ENCODE measurements at places on chromosomes 5 and 9.

- DNase-seq: no peak
Measured at GRCh38 chr5:42854795-42855194, 43.1 kb upstream of the SELENOP start.

- no peak for DNase-seq
Measured at GRCh38 chr5:28691526-28691925, 1653.1 kb upstream of the CDH9 start.

DNA sequence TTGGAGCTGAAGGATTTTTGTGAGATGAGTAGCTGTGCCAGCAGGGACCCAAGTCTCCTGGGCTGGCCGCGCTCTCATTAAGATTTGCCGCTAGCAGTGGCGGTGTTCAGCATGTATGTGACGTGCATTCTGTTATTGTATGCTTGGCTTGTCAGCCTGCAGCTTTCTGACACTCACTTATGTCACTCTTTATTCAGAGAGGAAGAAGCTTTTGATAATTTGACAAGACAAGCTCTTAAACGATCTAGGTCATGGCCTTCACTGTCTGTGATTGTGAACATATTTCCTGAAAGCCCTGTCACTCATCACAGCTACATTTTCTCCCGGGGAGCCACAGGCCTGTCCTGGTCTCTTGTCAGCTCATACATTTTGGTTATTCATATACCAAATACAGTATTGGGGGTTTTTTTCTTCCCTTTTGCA lies 98.2 kb upstream of the GRHPR start:
- no peak for DNase-seq

GRCh38 chr5:95784514-95785302 lies 37.8 kb downstream of the GLRX start:
- no peak for DNase-seq

GRCh38 chr9:85289142-85289541 lies 452.6 kb downstream of the AGTPBP1 start:
- no peak for DNase-seq

DNA sequence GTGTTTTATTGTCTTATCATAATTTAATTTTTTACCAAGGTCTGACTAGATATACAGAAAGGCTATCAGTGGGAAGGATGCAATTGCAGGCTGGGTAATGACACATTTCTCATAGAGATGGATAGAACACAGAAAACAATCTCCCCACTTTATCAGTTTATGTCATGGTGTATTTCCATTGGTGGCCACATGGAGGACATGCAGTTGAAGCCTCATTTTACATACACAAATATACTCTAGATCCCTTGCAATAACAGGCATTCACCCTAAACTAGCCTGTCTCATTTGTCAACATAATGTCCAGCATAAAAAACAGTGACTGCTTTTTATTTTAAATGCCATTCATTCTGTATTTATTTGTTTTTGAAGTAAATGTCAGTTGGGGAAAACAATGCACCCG lies 526.3 kb downstream of the GABRG2 start:
- DNase-seq: no peak

DNA sequence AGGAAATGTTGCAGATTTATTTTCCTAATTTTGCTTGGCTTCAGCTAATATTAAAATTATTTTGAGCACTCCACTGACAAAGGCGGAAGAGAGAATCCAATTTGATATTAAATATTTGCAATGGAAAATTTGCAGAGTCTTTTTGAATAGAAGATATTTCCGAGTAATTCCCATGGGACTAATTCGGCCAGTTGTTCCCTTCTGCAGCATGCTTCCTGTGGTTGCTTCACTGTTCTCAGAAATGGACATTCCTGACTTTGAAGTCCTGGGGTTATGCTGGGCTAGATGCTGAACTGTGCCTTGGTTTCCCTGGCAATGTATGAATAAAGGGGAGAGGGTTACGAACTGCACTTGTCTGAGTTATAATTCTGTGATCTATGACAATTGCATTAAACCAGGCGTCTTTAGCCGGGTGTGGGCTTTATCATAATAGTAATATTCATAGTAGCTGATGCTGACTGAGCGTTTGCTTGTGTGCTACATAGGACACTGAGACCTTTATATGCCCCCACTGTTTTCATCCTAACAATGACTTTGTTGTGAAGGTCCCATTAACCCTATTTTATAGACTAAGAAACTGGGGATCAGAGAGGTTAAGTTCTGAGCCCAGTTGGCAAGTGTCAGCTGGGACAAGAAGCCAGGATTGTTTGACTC lies 114.5 kb upstream of the SPRY4 start:
- DNase-seq: no peak

DNA sequence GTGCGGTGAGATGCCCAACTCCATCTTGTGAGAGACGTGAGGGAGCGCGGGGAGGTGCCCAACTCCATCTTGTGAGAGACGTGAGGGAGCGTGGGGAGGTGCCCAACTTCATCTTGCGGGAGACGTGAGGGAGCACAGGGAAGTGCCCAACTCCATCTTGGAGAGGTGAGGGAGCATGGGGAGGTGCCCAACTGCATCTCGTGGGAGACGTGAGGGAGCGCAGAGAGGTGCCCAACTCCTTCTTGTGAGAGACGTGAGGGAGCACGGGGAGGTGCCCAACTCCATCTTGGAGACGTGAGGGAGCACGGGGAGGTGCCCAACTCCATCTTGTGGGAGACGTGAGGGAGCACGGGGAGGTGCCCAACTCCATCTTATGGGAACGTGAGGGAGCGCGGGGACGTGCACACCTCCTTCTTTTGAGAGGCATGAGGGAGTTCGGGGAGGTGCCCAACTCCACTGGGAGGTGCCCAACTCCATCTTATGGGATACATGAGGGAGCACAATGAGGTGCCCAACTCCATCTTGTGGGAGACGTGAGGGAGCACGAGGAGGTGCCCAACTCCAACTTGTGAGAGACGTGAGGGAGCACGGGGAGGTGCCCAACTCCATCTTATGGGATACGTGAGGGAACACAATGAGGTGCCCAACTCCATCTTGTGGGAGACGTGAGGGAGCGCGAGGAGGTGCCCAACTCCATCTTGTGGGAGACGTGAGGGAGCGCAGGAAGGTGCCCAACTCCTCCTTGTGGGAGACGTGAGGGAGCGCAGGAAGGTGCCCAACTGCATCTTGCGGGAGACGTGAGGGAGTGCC lies 235.4 kb downstream of the CACNA1B start:
- peak; percentile 35 for DNase-seq

DNA sequence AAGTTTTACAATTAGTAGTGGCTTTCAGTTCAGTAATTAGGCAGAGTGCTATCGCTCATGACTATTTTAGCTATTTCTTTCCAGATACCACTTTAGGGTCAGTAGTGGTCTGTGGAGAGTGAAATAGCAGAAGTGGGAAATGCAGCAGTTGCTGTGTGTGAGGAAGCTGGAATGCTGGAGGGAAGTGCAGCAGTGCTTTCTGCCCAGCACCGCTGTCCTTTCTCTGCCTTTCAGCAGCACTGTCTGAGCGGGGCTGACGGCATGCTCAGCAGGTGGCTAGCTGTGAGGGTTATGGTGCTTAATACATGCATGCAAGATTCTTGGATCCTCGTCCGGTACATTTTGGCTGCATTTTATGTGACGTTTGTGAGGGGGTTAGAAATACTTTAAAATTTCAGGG lies 213.9 kb downstream of the PBX3 start:
- no peak for DNase-seq

GRCh38 chr9:13957089-13957488 lies 356.9 kb downstream of the NFIB start:
- no peak for DNase-seq

GRCh38 chr9:80503671-80504281 lies 932.0 kb downstream of the TLE4 start:
- DNase-seq: no peak

DNA sequence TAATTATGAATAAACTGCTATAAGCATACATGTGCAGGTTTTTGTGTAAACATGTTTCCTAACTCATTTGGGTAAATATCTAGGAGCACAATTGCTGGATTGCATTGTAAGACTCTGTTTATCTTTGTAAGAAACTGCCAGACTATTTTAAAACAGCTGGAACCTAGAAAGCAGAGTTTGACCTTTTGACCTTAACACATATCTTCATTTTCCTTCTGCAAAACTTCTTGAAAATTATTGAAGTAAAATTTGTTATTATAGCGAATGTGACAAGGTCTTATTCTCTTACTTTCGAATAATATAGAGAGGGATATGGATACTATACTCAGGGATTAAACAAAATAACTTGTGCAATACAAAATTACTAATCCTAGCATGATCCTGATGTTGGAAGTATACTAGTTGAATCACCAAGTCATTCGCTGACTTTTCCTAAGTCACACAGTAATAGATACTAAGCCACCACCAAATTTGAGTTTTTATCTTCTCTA lies 3.2 kb upstream of the ANXA1 start:
- DNase-seq: no peak

- no peak for DNase-seq
Measured at GRCh38 chr9:23552876-23553601, 273.0 kb downstream of the ELAVL2 start.

- DNase-seq: no peak
Measured at GRCh38 chr5:95628933-95629332, 9.0 kb downstream of the GPR150 start.

DNA sequence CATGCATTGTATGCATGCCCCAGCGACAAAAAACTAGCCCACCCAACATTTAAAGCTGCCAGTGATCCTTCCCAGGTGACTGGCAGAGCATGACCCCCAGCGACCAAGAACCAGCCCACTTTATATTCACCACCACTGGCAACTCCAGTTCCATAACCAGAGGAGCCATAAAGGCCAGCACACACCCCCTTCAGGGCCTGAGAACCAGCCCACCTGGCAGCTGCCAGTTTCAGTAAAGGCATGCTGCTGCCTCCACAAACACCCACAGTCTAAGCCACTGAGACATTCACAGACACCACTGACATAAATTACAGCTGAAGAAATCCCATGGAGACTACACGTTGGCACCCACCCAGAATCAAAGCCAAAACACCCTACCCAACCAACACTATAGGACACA lies 46.9 kb upstream of the RGS7BP start:
- no peak for DNase-seq

- DNase-seq: no peak
Measured at GRCh38 chr5:109754319-109754718, 64.6 kb downstream of the MAN2A1 start.

GRCh38 chr9:115015018-115015635 lies 84.7 kb upstream of the TNFSF8 start:
- DNase-seq: no peak

- no peak for DNase-seq
Measured at GRCh38 chr9:83405759-83406158, 132.4 kb downstream of the FRMD3 start.

- no peak for DNase-seq
Measured at GRCh38 chr5:96492459-96493047, 59.5 kb upstream of the PCSK1 start.

- no peak for DNase-seq
Measured at GRCh38 chr5:1820381-1820780, 19.2 kb downstream of the NDUFS6 start.

DNA sequence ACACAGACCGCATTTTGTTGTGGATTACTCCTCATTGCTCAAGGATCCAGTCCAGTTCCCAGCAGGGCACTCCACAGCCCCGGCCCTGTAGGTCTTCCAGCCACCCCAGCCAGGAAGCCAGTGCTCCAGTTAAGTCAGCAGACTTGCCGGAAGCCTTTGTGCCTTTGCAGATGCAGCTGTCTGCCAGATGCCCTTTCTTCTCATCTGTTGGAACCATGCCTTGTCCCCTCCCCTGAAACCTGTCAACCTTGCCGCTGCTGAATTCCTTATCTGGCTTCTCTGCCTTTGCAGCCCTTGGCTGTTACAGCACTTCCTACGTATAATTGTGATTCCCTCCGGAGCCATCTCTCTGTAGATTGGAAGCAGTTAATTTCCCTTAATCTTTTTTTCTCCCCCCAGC lies 28.4 kb downstream of the PSAT1 start:
- no peak for DNase-seq

GRCh38 chr5:133734916-133735315 lies 122.6 kb upstream of the FSTL4 start:
- DNase-seq: no peak

- DNase-seq: no peak
Measured at GRCh38 chr9:18438951-18439350, 35.0 kb upstream of the ADAMTSL1 start.

DNA sequence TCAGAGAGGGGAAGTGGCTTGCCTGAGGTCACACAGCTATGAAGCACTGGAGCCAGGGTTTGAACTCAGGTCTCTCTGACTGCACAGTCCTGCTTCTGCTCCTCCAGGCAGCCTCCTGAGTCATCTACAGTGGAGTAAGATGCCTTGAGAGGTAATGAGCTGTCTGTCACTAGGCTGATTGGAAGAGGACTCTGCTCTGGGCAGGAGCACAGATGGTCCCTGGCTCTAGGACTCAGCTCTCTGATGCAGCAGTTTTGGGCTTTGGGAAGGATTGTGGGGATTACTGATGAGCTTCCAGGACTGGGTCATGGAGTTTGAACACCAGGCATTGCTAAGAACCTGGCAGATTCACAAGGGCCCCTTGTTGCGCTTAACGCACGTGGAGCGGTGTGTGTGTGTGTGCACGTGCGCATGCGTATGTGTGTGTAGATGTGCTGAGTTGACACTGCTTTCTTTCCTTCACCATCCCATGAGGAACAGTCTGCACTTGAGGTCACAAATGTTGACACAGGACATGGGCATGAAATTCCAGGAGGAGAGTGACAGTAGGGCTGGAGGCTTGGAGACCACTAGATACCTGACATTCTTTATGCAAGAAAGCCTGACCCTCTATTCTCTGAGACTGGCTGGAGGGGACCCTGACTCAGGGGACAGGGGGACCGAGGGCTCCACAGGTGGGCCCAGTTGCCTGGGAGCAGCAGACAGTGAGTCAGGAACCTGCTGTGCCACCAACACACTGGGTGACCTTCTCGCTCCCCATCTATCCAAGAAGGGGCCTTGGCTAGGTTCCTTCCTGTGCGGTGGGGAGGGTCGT lies 170.5 kb downstream of the RGS3 start:
- DNase-seq: no peak

- DNase-seq: peak; percentile 58
Measured at GRCh38 chr5:431711-432050, 11.3 kb upstream of the EXOC3 start.

DNA sequence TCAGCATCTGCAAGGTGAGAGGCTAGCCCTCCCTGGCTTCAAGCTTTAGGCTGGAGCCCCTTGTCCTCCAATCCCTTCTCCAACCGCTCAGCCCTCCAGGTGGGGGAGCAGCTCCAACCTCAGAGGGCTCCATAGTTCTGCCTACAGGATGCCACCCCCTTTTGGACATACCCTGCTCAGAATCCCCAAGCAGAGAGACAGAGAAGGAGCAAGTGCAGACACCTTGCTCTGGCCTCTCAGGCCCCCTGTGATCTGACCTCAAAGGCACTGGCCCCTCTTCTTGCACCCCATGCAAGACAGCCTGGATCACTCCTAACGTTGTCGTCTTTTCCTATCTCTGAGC lies 101.6 kb downstream of the C5orf15 start:
- DNase-seq: no peak

DNA sequence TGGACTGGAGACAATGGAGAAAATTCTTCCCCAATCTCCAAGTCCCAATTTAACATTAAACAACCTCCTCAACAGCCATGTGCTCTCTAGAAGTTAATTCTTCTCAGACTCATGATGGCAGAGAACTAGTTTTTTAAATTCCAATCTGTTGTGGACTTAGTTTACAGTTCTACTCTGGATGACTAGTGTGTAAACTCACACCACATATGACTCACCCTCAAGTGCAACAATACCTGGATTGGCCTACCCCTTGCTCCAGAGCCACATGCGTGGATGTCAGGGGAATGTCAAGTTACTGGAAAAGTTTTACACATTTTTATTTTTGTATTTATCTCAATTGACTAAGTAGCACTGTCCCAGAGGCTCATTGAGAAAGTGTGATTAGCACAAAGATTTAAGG lies 136.0 kb upstream of the EFNA5 start:
- no peak for DNase-seq

- no peak for DNase-seq
Measured at GRCh38 chr9:86460216-86461002, 106.2 kb upstream of the TUT7 start.

- DNase-seq: no peak
Measured at GRCh38 chr5:93930098-93930497, 188.7 kb upstream of the POU5F2 start.

Data from activated CD8-positive, alpha-beta memory T cell treated with anti-CD3 and anti-CD28 coated beads for 24 hours (primary cell).